ENCODE measurements at places on chromosomes 6 and 20.

GRCh38 chr6:55875400-55875799 is at the start of gene BMP5:
TSS of gene BMP5 (minus strand) at chr6:55875590. CDS start at chr6:55874865, 725 bp downstream.
- no peak for DNase-seq

GRCh38 chr6:70884074-70884983 is 72.5 kb downstream of the B3GAT2 start:
- peak; percentile 75 for DNase-seq

DNA sequence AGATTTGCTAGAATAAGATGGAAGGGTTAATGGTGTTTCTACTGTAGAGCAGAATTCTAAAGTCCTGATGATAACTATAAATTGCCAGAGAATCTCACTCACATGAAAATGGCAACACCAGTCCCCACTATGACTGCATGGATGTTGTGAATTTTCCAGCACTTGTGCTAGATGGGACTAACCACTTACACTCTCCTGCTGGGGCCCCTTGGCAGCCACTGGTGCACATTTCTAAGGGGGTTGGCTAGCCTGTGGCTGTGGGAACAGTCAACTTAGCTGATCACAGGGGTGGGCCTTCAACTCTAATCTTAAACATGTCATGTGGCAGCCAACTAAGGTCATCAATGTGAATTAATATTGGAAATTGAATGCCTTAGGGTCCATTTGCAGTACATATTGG is 271.2 kb downstream of the PHACTR1 start:
- no peak for DNase-seq

GRCh38 chr6:107488174-107488874 is 1.6 kb upstream of the SOBP start:
- DNase-seq: no peak

- no peak for DNase-seq
Measured at GRCh38 chr6:124002377-124003081, 198.9 kb downstream of the NKAIN2 start.

GRCh38 chr6:164072240-164072666 is 657.7 kb downstream of the QKI start:
- DNase-seq: no peak

DNA sequence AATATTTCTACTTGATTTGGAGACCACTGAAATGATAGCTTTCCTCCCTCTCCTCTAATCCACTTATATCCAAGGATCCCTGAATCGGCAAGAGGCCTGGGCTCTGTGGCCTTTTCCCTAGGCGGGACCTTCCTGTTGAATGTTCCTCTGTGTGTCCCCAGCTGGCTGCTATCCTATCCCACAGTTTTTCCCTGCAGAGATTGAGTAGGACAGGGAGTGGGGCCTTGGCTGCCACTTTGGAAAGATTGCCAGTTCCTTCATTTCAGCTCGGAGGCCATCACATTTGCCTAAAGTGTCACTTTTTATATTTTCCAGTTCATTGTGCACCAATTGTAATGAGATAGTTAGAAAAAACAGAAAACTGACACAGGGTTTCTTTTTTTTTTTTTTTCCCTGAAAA is 38.9 kb upstream of the SMIM8 start:
- no peak for DNase-seq

DNA sequence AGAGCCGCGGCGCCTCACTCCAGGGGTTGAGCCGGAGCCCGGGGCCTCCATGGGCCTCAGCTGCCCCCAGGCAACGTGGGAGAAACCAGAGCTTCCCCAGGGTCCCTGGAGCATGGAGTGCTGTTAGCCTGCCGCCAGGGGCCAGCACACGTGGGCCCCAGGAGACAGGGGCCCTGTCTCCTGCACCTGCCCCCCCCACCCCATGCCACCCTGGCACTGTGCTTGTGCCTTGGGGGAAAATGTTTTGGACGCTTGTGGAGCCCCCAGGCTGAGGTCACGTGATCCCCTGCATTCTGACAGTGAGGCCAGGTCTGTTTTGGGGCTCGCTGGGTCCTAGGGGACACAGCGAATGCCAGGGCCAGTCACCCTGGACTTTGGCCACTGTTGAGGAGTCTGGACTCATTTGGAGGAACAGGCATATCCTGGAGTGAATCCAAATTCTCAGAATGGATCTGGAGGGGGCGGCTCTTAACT is 30.2 kb upstream of the MPC1 start:
- peak; percentile 39 for DNase-seq

DNA sequence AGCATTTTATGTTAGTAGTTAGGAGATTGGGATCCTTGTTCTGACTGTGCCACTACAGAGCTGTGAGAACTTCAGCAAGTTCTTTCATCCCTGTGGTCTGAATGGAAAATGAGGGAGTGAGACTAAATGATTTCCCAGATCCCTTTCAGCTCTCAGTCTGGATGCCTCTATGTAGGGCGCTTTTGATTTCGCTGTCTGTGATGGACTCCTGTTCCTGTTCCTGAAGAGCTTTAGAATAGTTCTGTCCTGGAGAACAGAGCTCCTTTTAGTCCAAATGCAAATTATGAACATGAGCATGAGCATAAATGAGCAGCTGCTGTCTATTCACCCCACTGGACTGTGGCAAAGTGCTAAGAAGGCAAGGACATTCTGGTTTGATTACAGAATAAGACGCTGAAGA is 61.4 kb upstream of the NT5E start:
- DNase-seq: no peak

DNA sequence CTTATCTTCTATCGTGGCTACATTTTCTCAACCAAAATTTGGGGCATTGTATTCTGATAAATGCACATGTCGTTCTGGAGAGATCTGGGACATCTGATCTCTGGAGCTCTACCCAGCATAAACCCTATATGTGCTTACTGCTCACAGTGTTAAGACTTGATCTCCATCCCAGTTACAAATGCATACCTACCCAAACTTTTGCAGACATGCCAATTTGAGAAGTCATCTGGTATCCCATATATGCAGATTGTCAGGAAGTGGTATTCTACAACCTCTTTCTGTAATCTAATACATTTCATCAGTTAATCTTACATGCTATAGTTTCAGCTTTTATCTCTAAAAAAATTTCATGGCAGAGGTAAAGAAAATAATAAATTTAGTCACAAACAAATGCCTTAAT is 11.2 kb downstream of the BAG2 start:
- DNase-seq: no peak

DNA sequence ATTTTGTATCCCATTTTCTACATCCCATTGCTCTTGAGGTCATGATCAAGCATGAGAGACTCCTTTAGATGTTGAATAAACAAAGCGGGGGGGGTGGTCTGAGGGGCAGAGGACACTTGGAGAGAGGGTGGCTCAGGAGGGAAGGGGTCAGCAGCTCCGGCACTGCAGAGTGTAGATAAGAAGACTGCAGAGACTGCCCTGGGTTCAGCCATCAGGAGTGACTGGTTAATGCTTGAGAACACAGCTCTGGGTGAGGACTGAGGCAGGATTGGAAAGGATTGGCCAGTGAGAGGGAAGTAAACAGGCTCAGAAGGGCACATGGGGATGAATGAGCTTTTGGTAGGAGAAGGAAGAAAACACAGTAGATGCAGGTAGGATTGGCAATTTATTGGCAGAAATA is 205.3 kb upstream of the CNR1 start:
- DNase-seq: no peak

DNA sequence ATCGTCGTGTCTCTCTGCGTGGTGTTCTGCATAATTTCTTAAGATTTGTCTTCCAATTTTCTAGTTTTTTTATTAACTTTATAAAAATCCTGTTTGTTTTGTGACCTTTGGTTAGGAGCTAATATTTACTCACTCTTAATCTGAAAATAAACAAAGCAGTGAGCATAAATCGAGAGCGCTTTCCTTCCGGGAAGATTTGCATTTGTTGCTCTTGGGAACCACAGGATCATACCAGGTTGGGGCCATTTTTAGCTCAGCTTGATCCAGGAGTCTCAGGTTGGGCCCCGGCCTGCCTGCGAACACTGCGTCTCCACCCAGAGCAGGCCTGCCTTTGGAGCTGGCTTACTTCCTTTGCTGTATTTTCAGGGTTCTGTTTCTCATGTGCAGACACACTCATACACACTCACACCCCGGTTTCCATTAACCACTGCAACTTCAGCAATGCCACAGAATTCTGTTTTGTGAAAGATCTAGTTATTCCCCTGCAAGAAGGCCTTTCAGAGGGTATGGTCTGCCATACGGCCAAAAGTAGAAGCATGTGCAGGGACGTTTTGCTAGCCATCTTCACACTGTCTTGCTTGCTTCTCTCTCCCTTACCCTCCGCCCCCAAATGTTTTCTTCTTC is 17.3 kb downstream of the BPHL start:
- DNase-seq: no peak

DNA sequence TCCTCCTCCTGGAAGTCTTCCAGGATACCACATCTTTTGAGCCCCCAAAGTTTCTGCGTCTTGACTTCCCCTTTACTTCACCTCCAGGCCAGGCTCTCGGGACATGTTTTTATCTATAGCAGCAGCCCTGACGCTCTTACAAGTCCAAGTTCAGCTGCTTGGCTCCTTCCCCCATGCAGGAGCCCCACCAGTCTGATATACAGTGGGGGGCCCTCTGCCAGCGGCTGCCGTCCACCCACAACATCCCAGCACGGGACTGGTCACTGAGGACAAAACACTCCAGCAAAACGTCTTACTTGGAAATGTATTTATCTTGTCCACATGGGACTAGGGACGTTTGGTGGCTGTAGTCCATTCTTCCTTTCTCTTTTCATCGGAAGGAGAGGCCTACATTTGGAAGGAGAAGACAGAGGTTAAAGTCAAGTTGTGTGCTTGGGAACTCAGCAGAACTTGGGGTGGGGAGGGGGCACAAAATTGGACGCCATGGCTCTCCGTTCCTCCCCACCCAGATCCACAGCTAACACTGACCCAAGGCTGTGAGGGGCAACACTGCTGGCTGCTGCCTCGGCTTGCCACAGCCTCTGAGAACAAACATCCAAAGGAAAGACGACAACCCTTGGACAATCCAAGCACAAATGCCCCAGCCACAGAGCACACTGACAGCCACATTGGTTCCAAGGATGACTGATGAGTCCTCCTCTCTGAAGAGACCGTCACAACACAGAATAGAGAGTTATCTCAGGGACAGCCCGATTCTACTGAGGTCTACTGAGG is 79.2 kb downstream of the PRND start:
- DNase-seq: no peak

GRCh38 chr6:134878136-134878535 is 71.8 kb downstream of the ALDH8A1 start:
- no peak for DNase-seq

GRCh38 chr20:35447082-35447789 is 8.2 kb upstream of the CEP250 start:
- DNase-seq: peak; percentile 88

DNA sequence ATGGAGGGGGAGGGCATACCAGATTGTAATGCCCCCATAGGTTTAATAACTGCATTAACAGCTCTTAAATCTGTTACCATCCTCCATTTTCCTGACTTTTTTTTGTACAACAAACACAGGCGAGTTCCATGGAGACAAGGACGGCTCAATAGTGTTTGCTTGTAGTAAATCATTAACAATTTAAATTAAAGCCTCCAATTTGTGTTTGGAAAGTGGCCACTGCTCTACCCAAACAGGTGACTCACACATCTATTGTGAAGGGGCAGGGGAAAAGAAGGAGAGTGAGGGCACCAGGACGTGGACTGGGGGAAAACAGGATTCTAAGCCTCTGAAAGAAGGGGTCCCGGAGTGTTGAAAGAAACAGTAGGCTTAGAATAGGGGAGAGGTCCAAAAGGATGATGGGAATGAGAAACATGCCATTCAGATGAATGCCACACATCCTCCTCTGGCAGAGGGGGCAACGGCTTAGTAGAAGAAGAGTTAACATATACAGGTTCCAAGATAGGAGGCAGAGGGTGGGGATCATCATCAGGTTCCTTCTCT is 6.9 kb downstream of the GLYATL3 start:
- no peak for DNase-seq

DNA sequence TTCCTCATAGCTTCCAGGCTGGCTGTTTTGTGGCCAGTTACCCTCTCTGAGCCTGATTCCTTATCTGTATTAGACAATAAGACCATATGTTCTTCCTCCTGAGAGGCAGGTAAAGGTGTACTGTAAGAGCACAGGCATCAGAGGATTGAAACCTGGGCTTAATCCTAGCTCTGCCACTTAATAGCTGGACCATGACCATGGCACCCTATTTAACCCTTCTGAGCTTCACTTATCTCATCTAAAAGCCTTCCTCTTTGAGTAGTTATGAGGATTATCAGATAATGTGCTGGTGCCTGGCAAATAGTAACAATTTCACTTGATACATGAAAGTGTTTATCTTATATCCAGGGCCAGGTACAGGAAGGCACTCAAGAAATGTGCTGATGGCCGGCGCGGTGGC is 34.9 kb downstream of the BCL2L1 start:
- DNase-seq: no peak

DNA sequence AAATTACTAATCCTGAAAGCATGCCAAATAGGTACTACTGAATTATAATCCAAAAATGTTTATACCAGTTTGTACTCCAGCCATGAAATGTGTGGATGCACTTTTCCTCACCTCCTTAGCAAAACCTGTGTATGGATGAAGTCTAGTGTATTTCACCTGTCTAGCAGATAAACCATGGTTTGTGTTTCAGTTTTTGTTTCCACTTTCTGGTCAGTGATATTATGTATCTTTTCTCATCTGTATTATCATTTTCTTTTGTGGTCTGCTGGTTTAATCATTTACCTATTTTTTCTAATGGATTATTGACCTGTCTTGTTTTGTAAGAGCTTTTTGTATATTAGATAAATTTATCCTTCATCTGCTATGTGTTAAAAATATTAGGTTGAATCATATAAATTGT is 41.0 kb upstream of the TMEM217 start:
- DNase-seq: no peak

GRCh38 chr6:36117658-36118549 is 12.4 kb upstream of the MAPK13 start:
- DNase-seq: no peak

- no peak for DNase-seq
Measured at GRCh38 chr20:42701948-42702347, 487.8 kb downstream of the PTPRT start.

- DNase-seq: no peak
Measured at GRCh38 chr6:117205876-117206275, 59.5 kb upstream of the VGLL2 start.

- peak; percentile 70 for DNase-seq
Measured at GRCh38 chr6:28880894-28881780, 42.6 kb downstream of the TRIM27 start.

- no peak for DNase-seq
Measured at GRCh38 chr6:109841869-109842268, 136.2 kb upstream of the GPR6 start.

- DNase-seq: no peak
Measured at GRCh38 chr20:18802012-18802634, 11.5 kb upstream of the SCP2D1 start.

DNA sequence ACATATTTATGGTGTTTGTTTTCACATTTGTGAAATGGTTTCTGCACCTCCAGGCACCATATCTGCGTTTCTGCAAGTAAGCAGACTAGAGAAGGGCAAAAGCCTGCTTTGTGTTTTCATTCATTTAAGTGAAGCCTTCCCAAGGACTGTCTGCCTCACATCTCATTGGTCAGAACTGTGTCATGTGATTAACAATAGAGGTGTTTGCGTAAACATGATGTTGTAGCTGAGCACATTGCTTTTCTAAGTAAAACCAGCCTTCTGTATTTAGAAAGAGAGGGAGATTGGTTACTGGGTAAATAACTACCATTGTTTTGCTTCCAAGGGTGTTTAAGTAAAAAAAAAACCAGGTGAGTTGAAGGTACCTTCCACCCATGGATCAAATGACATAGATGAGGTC is 39.7 kb downstream of the SH3BGRL2 start:
- DNase-seq: no peak

Data from BE2C (cell line).